ENCODE measurements at places on chromosomes 3 and 15. TPM values are rescaled to one million over a fixed set of nuclear protein-coding genes. Genes with fewer than 3 reads are reported as not detected.

DNA sequence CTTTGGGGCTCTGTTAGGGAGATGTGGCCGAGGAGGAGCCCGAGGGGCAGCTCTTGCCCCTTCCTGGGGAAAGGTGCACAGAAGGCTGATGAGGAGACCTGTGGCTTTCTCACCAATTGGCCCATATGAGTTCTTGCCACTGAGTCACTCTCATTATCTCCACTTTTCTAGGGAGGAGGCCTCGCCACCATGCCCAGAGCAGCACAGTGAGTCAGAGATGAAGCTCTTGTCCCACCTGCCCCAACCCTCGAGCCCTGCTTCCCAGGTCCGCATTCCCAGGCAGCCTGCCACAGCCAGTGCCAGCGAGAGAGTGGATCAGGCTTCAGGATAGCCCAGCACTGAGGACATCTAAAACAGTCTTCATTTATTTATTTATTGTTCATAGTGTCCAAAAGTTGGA, 53.5 kb downstream of the AMOTL2 start:
- DNase-seq, result peak; percentile 80

GRCh38 chr15:71654720-71655174, 155.6 kb upstream of the NR2E3 start:
- DNase-seq, result peak; percentile 66

GRCh38 chr3:72338942-72339669, 509.1 kb downstream of the SHQ1 start:
- DNase-seq, result peak; percentile 98

DNA sequence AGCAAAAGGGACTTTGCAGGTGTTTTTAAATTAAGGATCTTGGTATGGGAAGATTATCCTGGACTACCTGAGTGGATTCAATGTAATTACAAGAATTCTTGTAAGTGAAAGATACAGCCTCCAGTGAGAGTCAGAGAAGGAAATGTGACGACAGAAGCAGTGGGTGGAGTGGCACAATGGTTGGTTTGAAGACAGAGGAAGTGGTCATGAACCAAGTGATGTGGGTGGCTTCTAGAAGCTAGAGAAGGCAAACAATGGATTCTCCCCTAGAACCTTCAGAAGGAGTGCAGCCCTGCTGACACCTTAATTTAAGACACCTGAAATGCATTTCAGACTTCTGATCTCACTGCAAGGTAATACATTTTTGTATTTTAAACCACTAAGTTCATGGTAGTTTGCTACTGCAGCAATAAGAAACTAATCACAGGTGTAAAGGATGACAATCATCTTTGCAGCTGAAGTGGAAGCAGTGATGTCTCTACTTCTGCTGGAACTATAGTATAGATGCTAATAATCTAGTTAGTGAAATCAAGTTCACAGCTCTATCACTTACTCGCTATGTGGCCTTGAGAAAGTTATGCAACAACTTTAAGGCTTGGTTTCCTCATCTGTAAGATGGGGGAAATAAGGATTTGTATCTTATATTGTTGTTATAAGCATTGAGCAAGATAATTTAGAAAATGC, 403.4 kb upstream of the SUCLG2 start:
- DNase-seq, result no peak

- DNase-seq, result no peak
These were observed 1357.7 kb downstream of the ROBO1 start for GRCh38 chr3:78410077-78410476.

- DNase-seq, result no peak
These were observed 40.0 kb downstream of the TRH start for GRCh38 chr3:130014526-130014925.

DNA sequence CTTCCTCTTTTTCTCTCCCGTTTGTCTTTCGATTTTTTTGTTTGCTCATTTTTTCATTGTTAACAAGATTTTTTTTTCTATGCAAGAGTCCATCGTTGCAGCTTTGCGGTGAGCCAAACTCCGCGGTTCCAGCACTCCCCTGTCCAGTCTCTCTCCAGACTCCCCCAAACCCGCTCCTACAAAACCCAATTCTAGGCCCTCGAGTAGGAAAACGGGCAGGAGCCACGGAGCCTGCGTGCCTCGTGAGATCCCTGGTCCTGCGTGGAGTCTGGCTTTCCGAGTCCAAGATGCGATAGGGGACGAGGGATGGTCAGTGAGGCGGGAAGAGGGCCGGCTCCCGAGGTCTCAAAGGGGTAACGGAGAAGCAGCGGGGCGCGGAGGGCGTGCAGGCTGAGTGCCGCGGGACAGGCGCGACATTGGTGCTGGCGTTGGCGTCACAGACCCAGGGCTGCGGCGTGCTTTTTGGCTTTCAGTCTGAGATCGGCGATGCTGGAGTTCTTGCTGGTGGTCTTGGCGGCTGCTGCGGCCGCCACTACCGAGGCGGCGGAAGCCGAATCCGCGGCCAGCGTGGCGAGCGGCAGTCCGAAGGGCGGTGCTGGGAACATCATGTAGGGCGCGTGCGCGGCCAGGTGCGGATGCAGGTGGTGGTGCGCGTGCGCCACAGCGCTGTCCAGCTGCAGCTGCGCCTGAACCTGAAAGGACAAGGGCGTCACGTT, 8.5 kb downstream of the SHOX2 start:
- DNase-seq, result no peak

DNA sequence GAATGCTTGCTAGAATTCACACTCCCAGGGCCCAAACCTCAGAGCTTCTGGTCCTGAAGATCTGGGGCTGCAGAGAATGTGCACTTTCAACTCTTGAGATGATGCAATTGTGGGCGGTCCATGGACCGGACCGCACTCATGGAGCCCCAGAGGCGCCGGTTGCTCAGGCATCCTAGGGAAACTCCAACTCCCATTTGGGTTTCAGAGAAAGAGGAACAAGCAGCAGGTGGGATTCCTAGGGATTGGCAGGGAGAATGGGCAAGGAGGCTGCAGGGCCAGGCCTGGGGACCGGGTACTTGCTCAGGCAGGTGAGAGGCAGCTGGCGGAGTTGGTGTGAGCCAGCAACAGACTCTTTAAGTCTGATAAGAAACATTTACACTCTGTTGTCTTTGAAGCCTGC, 3.5 kb downstream of the NOX5 start:
- no peak for DNase-seq

GRCh38 chr3:71254281-71255057, 329.1 kb downstream of the FOXP1 start:
- no peak for DNase-seq

GRCh38 chr3:190848870-190849269, 13.6 kb downstream of the GMNC start:
- DNase-seq, result no peak

GRCh38 chr3:179196098-179196497, 47.9 kb downstream of the PIK3CA start:
- peak; percentile 70 for DNase-seq

- no peak for DNase-seq
These were observed 3.8 kb upstream of the TMEM44 start for GRCh38 chr3:194637066-194637465.

- no peak for DNase-seq
These were observed 72.0 kb upstream of the HERC1 start for GRCh38 chr15:63905558-63906265.

Gene GDPGP1
- total RNA-seq, result 5.9 TPM

Gene CCDC54
- not detected for total RNA-seq

Gene TM4SF18
- total RNA-seq, result 5.2 TPM

Data from RPMI7951 (cell line).